ENCODE measurements at places on chromosomes 6 and 20. TPM values are rescaled to one million over a fixed set of nuclear protein-coding genes. Genes with fewer than 3 reads are reported as not detected.

The BPIFB1 gene
- 0.50 TPM for total RNA-seq

The C6orf118 gene
- not detected for total RNA-seq

The SSTR4 gene
- not detected for total RNA-seq

The COL19A1 gene
- not detected for total RNA-seq

The OR14J1 gene
- total RNA-seq = not detected

The AVP gene
- not detected for total RNA-seq

The BPIFA1 gene
- not detected for total RNA-seq

The PTCHD4 gene
- total RNA-seq = 2.0 TPM

The FRK gene
- 1.4 TPM for total RNA-seq

The MAS1 gene
- total RNA-seq = 0.05 TPM

The SLC26A8 gene
- total RNA-seq = not detected

The DEFB132 gene
- total RNA-seq = not detected

The LY6G6C gene
- total RNA-seq = not detected

The SCUBE3 gene
- 2.9 TPM for total RNA-seq

The SLC17A2 gene
- not detected for total RNA-seq

The SLPI gene
- not detected for total RNA-seq

The RGS19 gene
- total RNA-seq = 8.2 TPM

The TAAR5 gene
- not detected for total RNA-seq

The MEP1A gene
- not detected for total RNA-seq

The SPATA25 gene
- 1.7 TPM for total RNA-seq

The UNC5CL gene
- total RNA-seq = not detected

The CST2 gene
- total RNA-seq = not detected

The UNC93A gene
- total RNA-seq = not detected

The FAM209A gene
- not detected for total RNA-seq

The NOX3 gene
- not detected for total RNA-seq

The SIRPB2 gene
- not detected for total RNA-seq

The TGM3 gene
- not detected for total RNA-seq

The ZBTB22 gene
- 17.1 TPM for total RNA-seq

The GRM1 gene
- total RNA-seq = not detected

The REM1 gene
- total RNA-seq = 1.2 TPM

The EBF4 gene
- 0.49 TPM for total RNA-seq

The PSORS1C2 gene
- not detected for total RNA-seq

The PTCRA gene
- total RNA-seq = not detected

The TPD52L1 gene
- total RNA-seq = 5.3 TPM

The CEP162 gene
- 3.4 TPM for total RNA-seq

The POM121L2 gene
- not detected for total RNA-seq

The OPN5 gene
- total RNA-seq = not detected

The SYNE1 gene
- 40.1 TPM for total RNA-seq

The ZSCAN31 gene
- 10.1 TPM for total RNA-seq

The TNFRSF21 gene
- 121 TPM for total RNA-seq

The NMBR gene
- not detected for total RNA-seq

The XKR7 gene
- not detected for total RNA-seq

The LTB gene
- not detected for total RNA-seq

Measured in cardiac ventricle fibroblast (primary cell).